ENCODE measurements at places on chromosomes 11 and 22. TPM values are rescaled to one million over a fixed set of nuclear protein-coding genes. Genes with fewer than 3 reads are reported as not detected.

DNA sequence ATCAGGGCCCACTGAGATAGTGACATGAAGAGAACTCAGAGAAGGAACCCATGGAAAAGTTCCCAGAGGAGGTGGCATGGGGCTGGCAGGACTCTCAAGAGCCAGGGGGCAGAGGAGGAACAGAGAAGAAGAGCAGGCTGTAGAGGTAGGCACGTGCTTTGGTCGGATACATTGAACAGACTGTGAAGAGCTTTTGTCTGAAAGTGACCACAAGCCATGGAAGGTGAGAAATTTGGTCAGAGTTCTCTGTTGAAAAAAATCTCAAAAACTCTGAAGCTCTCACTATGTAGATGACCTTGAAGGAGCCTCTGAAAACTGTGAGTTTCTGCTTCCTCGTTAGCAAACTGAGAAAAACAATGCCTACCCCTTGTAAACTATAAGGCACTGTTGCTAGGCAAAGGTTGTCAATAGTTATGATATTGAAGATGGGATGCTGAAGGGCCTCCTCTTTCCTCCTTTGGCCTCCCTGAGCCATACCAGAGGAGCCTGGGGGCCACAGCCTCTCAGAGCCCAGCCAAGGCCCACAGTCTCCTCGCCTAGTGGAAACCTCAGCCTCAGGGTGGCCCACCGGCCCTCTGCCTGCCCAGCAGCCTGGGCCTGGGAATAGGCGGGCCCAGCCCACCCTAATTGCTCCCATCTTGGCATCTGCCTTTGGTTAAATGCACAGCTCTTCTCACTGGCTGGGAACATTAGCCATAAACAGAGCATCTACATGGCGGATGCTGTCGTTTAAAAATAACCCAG, 415.7 kb downstream of the SOX6 start:
- DNase-seq, result no peak

DNA sequence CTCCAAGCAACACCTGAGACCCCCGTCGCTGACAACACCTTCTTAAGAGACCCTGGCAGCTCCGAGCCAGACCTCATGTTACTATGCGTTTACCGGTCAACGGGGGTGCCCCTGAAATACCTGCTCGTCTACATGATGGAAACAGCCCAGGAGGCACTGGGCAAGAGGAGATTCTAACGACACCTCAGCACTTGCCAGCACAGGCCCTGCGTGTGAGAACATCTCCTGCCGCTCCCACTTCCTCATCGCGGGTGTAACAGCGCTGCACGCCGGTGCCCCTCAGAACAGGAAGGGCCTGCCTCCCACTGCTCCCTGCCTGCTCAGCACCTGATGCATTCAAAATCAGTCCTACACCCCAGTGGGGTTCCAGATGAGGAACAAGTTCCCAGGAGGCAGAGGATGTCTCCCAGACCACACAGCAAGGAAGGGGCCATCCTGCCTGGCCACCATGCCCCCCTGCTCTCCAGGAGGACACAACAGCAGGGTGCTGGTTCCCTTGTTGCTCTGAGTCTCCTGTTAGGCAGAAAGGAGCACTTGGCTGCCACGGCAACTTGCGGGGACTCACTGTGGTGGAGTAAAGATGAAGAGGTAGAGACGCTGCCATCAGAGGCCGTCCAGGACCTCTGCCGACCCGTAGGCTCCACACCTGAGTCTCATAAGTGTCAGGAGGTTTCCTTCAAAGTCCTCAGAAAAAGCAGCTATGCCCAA, 2.1 kb downstream of the TOLLIP start:
- peak; percentile 35 for DNase-seq

GRCh38 chr11:114036147-114036811, 23.2 kb upstream of the ZBTB16 start:
- peak; percentile 93 for DNase-seq

DNA sequence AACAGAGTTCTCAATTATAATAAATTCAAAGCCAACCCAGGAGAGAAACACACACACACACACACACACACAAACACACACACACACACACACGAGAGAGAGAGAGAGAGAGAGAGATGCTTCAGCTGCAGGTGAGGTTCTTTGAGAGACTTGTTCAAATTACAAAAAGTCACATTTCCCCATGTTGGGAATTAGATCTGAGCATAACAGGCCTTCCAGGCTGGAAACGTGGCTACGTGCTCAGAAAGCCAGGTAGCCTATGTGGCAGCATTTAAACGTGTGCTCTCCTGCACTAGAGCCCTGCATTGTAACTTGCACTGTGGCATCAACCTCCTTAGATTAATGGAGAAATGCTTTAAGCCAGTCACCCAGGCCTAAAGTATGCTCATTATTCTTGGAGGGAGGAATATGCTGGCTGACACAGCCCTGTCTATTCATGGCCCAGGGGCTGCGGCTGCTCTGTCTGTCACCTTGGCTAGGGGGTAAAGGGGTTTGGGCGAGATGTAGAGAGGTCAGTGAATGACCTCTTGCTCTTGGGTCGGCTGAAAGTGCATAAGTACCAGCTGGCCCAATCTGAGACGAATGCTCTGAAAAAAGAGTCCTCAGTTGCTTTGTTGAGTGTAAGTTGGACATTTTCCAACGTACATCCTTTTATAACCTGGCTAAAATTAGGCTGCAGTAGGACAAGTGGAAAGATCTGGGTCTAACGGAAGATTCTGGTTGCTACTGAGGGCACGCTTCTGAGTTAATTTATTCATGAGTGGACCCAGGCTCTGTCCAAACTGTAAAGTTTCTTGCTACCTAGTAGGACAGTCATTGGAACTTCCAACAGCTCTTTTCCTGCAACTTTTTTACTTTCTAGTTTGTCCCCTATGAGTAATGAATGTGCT, 171.1 kb upstream of the SEZ6L start:
- no peak for DNase-seq

DNA sequence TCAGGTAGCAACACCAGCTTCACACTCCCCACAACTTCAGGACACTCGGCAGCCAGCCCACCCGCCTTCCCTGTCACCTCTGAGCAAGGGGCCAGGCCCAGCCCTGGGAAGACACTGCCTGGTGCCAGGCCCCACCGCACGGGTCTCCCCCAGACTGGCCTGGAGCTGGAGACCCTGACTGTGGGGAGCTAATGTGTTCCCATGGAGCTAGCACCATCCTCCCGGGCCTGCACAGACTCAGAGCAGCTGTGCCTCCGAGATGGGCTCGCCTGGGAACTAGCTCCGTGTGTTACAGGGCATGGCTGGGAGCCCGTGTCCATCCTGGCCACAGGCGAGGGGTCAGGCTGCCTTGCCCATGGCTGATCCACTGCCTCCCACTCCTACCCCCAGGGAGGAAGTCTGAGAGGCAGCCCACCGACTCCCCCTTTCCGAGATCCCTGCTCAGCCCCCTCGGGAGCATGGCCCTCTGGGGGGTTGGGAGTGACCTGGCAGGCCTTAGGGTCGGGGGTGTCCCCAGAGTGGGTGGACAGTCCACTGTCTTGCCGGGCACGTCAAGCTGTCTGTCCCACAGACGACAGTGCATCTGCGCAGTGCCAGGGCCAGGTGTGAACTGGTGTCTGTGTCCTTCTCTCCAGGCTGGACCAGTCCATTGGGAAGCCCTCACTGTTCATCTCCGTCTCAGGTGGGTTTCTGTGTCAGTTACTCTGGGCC, 76.7 kb upstream of the KCNQ1OT1 start:
- peak; percentile 23 for DNase-seq

GRCh38 chr11:87358461-87358860, 320.7 kb downstream of the TMEM135 start:
- DNase-seq, result no peak

- DNase-seq, result no peak
Measured at GRCh38 chr11:94120946-94121345, 7.7 kb upstream of the PANX1 start.

GRCh38 chr11:72569966-72570892, 104.0 kb downstream of the PDE2A start:
- no peak for DNase-seq

LRRN4CL gene
- 3.4 TPM for total RNA-seq

GRCh38 chr22:28017558-28017820, 98.4 kb upstream of the PITPNB start:
- peak; percentile 0 for DNase-seq

- DNase-seq, result no peak
Measured at GRCh38 chr22:47294576-47294975, 532.1 kb downstream of the TBC1D22A start.

DNA sequence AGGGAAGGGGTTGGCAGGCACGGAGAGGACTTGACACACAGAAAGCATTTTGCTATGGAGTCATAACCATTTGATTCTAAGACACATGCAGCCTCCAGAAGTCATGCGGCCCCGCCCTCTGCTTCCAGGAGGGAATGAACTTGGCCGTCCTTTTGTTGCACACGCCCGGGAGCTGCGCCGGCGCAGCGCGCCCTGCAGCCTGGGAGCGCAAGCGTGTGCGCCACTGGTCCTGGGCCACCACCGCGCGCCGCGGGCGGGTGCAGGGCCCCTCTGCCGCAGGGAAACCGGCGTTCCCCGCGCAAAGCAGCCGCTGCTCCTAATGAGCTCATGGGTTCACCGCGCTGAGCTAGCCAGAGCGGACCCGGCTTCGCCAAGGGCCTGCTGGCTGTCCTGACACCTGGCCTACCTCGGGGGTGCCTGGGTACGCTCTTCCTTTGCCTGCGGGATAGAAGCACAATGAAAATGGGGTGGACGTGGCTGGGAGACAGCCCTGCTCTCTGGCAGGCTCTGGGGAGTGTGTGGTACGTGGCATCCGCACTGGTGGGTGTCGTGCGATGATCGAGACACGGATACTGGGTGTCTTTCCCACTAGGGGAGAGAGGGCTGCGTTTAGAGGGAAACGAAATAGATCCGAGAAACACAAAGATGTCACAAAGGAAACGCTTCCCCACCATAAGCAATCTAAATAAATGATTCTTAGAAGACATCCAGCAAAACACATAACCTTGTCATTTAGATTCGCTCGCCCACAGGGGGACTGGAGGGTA, 669 bp downstream of the MICAL3 start:
- peak; percentile 91 for DNase-seq

DNA sequence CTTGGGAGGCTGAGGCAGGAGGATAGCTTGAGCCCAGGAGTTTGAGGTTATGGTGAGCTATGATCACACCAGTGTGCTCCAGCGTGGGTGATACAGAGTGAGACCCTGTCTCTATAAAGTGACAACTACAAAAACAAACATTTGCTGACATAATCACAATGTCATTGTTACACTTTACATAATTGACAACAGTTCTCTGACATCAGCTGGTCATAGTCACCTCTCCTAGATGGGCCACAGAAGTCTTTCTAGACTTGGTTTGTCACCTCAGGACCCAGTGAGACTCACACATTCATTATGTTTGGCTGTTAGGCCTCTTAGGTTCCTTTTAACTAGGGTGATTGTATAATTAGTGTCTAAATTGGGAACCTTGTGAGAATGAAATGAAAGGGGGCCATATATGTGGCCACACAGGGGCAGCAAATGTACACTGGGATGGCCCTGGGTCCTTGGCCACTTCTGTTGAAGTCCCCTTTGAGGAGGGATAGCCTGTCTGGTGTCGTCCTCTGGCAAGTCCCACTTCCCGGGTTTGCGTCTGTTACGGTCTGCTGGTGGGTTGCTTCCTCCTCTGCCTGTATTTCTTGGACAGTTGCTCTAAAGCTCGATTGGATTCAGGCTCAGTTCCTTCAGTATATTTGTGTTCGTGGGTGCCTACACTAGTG, 5.8 kb upstream of the PPIL2 start:
- DNase-seq, result no peak

DNA sequence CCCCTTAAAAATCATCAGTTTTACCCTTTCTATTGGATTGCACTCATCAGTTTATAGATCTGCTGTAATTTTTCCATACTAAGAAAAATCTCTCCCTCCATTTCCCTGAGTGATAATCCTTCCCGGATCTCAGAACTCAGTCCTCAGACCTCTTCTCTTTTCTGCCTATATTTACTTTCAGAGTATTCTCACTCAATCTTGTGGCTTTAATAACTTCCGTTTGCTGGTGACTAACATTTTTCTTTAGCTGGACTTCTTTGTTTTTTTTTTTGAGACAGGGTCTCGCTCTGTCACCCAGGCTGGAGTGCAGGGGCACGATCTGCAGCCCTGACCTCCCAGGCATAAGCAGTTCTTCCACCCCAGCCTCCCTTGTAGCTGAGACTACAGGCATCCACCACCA, 10.4 kb downstream of the ATXN10 start:
- no peak for DNase-seq

- DNase-seq, result no peak
Measured at GRCh38 chr11:82859750-82860149, 40.5 kb downstream of the PRCP start.

VPREB1 gene
- total RNA-seq, result not detected

GRCh38 chr11:73237471-73238290, 19.6 kb downstream of the P2RY2 start:
- DNase-seq, result no peak

MYH9 gene
- 161 TPM for total RNA-seq

- DNase-seq, result no peak
Measured at GRCh38 chr22:29912605-29913398, 29.8 kb downstream of the MTMR3 start.

DNA sequence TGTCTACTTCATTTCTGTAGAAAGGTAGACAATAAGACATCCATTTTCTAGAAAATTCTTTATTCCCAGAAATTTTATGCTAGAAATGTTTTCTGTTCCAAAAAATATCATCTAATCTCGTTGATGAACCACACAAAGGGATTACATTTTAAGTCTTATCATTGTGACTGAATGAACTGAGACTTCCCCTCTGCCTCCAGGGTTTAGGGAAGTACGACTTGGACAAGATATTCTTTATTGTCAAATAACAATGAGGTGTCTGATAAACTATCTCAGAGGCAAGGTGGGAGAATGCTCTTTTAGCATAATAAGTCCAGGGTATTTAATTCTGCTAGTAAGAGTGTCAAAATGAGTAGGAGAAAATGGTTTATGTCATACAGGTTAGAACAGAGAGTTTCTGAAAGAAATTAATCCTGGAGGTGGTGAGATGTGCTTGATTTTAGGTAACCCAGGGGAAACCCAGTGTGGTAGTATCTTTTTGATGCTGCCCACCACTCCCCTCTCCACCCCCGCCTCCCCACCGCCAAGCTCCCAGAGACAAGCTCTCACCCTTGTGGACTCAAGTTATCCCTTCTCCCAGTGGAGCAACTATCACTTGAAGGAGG, 100.6 kb downstream of the CD44 start:
- DNase-seq, result no peak

- no peak for DNase-seq
Measured at GRCh38 chr11:68574308-68574707, 110.0 kb upstream of the GAL start.

KCNJ11 gene
- total RNA-seq, result 29.2 TPM

DNA sequence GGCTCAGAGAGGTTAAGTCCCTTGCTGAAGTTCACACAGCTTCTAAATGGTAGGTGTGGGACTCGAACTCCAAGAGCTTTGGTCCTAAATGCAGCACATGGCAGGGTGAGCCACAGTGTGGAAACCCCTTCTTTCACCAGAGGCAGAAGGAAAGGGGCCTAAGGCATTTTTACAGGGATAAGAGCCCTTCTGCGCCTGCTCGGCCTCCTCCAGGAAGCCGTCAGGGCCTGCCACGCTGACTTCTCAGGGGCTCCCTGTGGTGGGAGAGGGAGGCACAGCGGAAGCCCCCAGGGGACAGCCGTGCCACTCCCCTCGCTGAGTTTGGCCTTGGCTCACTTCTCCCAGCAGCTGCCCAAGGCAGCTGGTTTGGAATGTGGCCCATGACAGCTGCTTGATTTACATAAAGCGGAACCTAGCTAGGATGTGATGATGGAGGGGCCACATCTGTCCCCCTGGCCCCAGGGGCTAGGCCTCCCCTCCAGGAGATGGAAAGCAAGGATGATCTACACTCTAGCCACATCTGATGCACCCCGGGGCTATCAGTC, 35.4 kb downstream of the CD82 start:
- peak; percentile 70 for DNase-seq

GRCh38 chr22:22662095-22662494, 17.7 kb downstream of the GGTLC2 start:
- no peak for DNase-seq

- no peak for DNase-seq
Measured at GRCh38 chr11:116356451-116356850, 416.3 kb downstream of the BUD13 start.
